ENCODE measurements at places on chromosomes 7 and 10.

DNA sequence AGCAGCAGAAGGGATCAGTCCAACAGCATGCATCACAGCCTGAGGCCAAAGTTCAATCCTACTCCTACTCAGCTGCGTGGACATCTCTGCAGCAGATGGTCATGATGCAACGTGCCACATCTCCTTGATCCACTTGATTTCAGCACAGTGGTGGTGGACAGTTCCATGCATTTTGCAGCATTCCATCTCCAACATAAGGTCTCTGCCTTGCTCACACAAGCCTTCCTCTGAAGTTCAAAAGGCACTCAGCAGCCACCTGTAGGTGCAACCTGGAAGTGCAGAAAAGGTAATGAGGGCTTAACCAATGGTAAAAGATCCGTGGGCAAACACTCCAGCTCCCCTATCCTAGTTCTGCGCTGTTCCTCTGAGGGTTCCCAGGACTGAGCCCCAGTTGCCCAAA is 57.5 kb upstream of the CHCHD3 start:
- no peak for DNase-seq

- no peak for DNase-seq
Observed at GRCh38 chr7:51027935-51028830, 245.5 kb upstream of the GRB10 start.

GRCh38 chr10:43193496-43194080 is 55.3 kb downstream of the CSGALNACT2 start:
- no peak for DNase-seq

- no peak for DNase-seq
Observed at GRCh38 chr10:69419096-69419743, 2.5 kb upstream of the TACR2 start.

DNA sequence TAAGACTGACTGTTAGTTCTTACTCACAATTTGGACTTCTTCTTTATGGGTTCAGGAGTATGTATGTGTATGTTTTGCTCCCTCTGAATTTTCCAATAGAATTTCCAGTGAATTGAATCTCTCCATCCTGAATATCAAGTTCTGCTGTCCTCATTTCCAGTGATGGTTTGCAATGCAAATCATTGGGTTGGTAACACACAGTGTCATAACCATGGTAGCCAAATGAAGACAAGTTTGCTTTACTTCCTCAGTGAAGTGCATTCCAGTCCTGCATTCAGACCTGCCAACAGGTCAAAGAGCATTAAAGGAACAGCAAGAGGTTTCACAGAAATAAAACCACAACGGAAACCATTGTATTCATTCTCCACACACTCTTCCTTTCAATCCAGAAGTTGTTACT is 15.2 kb downstream of the ITPRID1 start:
- no peak for DNase-seq

GRCh38 chr7:116652793-116653192 is 19.2 kb upstream of the MET start:
- DNase-seq, result no peak

GRCh38 chr10:7458556-7458955 is 47.7 kb upstream of the SFMBT2 start:
- no peak for DNase-seq

GRCh38 chr10:76190634-76191270 is 759.3 kb downstream of the LRMDA start:
- no peak for DNase-seq

- no peak for DNase-seq
Observed at GRCh38 chr10:74859546-74859945, 33.1 kb downstream of the KAT6B start.

- DNase-seq, result no peak
Observed at GRCh38 chr7:20783700-20784387, 2.8 kb downstream of the SP8 start.

- no peak for DNase-seq
Observed at GRCh38 chr10:102235598-102235920, 5.8 kb downstream of the PITX3 start.

- DNase-seq, result no peak
Observed at GRCh38 chr7:11760372-11760771, 71.6 kb downstream of the THSD7A start.
